ENCODE measurements at places on chromosomes 2 and 18. TPM values are rescaled to one million over a fixed set of nuclear protein-coding genes. Genes with fewer than 3 reads are reported as not detected.
A peak's percentile ranks its signal among the peaks of the same experiment; 100 is the strongest.

Gene YIPF4
- total RNA-seq: 3.6 TPM

GRCh38 chr2:43511199-43511598 lies 84.6 kb downstream of the THADA start:
- no peak for DNase-seq

DNA sequence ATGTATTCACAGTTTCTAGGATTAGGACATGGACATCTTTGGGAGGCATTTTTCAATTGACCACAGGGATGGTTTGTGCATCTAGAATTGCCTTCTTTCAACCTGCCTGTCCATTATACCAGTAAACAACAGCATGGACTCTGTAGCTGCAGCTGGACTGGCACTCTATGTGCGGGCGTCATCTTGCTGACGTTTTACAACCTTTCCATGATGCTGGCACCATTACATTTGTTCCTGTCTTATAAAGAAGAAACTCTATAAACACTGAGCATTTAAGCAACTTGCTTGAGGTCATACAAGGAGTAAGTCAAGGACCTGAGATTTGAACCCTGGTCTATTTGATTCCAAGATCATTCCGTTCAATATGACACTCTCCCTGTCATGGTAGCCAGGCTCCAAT lies 25.4 kb upstream of the IGFBP5 start:
- DNase-seq: no peak

DNA sequence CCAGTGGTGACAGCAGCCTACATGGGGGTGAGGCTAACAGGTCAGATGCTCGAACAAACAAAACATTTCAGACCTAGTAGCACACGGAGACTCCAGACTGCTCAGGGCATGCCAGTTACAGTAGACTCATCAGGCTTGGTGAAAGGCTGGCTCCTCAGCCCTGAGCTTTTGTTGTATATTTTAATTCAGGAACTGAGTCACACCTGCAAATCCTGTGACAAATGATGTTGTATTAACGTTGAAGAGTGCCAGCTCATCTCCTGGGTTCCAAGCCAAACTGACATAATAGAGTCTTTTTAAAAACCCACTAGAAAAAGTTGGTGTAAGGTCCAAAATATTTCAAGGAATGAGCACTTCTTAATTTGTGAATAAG lies 65.3 kb downstream of the C1D start:
- peak; percentile 88 for DNase-seq
